ENCODE measurements at places on chromosomes 12 and 14. TPM values are rescaled to one million over a fixed set of nuclear protein-coding genes. Genes with fewer than 3 reads are reported as not detected.

Gene GZMB
- total RNA-seq = 1,692 TPM

Gene TOMM20L
- total RNA-seq = not detected

Gene LBHD2
- total RNA-seq = not detected

Gene HEBP1
- total RNA-seq = 25.0 TPM

Gene DPY19L2
- total RNA-seq = not detected

Gene E2F7
- total RNA-seq = 26.9 TPM

Gene RNASE4
- 0.60 TPM for total RNA-seq

Gene B4GALNT3
- total RNA-seq = 1.8 TPM

Gene C14orf93
- 10.9 TPM for total RNA-seq

Gene NTF3
- total RNA-seq = not detected
